Endothelial cell (in vitro differentiated cells): ENCODE measurements at places on chromosomes 2 and 18. TPM values are rescaled to one million over a fixed set of nuclear protein-coding genes. Genes with fewer than 3 reads are reported as not detected.

GRCh38 chr2:101820519-101820918, 123.0 kb downstream of the MAP4K4 start:
- no peak for DNase-seq

DNA sequence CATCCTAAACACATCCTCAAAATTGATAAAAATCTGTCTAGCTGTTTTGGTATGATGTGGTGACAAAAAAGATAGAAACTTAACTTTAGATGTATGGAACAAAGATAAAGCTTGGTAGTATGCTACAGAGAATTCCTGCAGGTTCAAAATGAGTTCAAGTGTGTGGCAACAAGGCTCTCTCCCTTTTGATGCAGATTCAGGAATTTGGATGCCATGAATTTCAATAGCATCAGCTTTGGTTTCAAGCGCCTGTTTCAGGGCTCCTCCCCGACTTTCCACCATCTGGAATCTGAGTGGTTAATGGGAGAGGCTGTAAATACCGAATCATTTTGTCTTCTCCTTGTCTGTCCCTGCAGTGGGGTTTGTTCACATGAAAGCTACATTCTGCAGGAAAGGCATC, 180.6 kb downstream of the MTX2 start:
- DNase-seq: no peak

DNA sequence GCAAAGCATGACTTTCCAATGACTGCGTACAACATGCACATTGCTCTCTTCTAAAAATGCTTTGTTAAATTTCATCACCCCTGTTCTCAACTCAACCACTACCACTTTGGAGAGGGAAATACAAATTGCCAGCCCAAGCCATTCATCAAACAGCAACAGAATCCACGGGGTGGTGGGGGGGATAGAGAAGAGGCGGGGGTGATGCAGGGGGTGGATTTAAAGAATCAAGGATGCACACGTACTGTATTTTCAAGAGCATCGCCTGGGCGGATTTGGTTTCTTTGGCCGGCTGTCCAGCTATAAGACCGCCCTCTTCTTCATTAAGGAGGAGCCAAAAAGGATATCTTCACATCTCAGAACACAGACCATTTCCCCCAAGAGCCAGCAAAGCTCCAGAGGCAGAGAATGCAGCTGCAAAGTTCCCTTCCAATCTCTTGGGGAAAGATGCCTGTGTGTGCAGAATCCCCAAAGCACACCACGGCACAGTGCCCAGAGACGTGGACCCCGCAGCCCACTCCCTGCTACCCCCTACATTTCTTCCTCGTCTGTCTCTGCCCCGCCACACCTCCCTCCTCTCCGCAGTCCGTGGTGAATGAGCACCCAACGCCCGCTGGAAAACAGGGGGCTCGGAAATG, 977 bp downstream of the SLC8A1 start:
- no peak for DNase-seq

- no peak for DNase-seq
Measured at GRCh38 chr18:72100465-72101004, 443.6 kb downstream of the CBLN2 start.

DNA sequence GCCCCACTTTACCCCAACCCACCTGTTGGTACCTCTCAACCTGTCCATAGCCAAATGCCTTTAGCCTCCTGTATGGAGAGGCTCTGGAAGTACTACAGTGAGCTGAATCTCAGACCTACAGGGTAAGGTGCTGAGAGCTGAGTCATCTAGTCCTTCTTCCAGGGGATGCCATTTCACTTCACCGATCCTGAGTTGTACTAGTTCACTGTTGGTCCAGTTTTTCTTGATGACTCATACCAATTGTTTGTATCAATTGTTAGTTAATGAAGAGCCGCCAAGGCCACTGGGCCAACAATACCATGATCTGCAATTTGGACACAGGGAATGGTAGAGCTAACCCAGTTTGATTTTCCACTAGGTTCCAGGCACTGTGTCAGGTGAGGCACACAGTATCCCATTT, 257.0 kb downstream of the CLIP4 start:
- DNase-seq: no peak

- no peak for DNase-seq
Measured at GRCh38 chr2:10452312-10452711, 4.2 kb upstream of the ODC1 start.

- no peak for DNase-seq
Measured at GRCh38 chr2:60992985-60993392, 24.5 kb upstream of the PEX13 start.

DNA sequence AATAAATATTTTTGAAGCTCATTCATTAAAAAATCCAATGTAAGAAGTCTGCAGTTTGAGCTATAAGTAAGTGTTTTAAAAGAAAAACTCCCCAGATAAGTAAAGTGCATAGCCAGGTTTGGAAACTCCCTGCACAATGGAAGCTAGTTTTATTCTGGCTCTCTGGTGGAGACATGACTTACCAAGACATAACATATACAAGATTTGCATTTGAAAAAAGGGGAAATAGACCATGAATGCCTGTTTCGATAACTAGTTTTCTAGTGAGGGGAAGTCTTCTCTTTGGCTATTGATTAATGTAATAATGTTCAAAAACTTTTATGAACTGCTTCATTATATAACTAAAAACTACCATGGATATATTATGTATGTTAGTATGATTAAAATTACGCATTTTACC, 435.2 kb downstream of the ARHGAP15 start:
- no peak for DNase-seq

DNA sequence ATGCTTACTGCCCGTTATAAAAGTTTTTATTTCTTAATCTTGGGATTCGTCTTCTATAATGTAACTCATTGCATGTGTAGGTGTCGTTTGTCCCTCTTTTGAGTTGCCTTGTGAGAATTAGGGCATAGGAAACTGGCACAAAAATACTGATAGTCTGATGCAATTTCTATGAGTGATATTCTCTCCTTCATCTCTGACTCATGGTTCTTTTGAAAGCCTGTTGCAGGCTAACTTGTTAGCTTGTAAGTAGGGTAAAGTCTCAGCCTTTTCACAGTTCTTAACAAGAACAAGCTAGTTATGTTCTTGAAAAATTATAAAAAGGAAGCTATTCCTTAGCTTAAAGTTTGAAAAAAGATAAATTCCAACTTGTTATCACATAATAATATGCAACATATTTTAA, 1085.4 kb upstream of the NRXN1 start:
- DNase-seq: no peak

DNA sequence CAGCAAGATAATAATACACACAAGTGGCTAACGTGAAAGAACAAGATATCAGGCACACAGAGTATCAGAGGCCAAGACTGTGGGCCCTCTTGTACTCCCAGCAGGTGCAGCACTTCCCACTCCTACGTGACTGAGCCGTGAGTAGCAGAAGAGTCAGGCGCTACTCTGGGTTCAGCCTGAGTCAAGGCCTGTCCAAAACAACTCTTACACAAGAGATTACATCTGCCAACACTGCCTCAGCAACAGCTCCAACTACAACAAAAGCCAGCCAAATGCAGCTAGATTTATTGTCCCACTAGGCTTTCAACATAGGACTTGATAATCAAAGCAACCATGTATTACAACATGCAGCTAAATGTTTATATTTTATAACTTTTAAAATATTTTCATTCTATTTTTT, 56.2 kb downstream of the ITSN2 start:
- DNase-seq: no peak

DNA sequence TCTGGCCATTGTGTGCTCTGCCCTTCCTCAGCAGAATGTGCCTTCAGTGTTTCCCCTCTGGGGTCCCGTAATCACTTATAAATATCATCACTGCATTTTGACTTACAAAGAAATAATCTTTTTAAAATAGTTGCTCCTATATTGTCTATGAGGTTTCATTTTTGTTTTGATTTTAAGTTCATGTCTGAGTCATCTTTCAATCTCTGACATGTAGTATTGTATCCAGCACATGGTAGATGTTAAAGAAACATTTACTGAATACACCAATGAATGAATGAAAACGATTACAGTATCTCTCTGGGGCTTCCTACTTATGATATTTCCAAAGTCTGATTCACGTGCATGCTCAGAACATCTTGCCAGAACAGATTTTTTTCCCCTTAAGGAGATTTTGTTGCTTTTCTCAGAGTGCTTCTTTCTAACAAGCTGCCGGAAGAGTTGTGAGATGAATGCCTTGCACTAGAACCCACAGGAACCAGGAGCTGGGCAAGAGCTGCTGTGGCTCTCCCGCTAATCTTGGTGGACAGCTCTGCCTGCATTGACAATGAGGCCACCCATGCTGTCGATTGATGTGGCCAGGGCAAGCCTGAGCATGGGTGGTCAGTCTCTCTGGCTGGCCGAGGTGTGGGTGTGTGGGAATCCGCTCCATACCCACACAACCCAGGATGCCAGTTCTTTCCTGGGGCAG, 199.4 kb downstream of the CYRIA start:
- no peak for DNase-seq

RAPGEF4 gene
- 7.5 TPM for total RNA-seq

IL37 gene
- not detected for total RNA-seq

REEP1 gene
- total RNA-seq: 0.62 TPM

PUS10 gene
- total RNA-seq: 8.5 TPM

FMNL2 gene
- total RNA-seq: 41.7 TPM
